Activated CD4-positive, alpha-beta T cell treated with anti-CD3 and anti-CD28 coated beads, Interleukin-2, amount 10 ng/mL, durations not matched to agents 7 days and 5 days (primary cell): ENCODE measurements at places on chromosomes 2 and 18. TPM values are rescaled to one million over a fixed set of nuclear protein-coding genes. Genes with fewer than 3 reads are reported as not detected.

The CROCC2 gene
- total RNA-seq: not detected

The TFPI gene
- not detected for total RNA-seq

DNA sequence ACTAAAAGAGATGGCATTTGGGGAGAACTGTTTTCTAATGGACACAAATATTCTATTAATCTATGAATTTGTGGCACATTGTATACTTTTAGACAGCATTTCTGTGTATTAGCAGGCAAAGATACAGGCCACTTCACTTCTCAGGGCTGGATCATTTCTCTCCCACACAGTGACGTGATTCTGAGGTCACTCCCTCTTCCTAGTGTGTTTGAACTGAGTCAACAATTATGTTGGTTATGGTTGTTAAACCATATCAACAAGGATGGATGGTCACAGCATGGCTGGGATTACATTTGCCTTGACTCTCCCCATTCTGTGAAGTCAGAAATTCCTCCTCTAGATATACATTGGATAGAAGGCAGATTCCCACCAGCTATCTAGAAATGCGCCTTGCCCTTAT, 11.6 kb downstream of the NOSTRIN start:
- DNase-seq: no peak

- DNase-seq: no peak
These were observed 6.6 kb downstream of the RIT2 start for GRCh38 chr18:43108882-43109281.

- DNase-seq: no peak
These were observed 3.5 kb downstream of the SNTG2 start for GRCh38 chr2:953975-954686.
